ENCODE measurements at places on chromosomes 5 and 9. TPM values are rescaled to one million over a fixed set of nuclear protein-coding genes. Genes with fewer than 3 reads are reported as not detected.

RPS14 gene
- 3,804 TPM for total RNA-seq

GCNT4 gene
- 0.19 TPM for total RNA-seq

BRIX1 gene
- total RNA-seq, result 128 TPM

PCDHGA7 gene
- 0.69 TPM for total RNA-seq

CSNK1A1 gene
- 354 TPM for total RNA-seq

LRRC26 gene
- not detected for total RNA-seq

Measured in A172 (cell line).